Bone marrow (tissue), 2 donors: ENCODE measurements at places on chromosomes 1 and 21.
A peak's percentile ranks its signal among the peaks of the same experiment; 100 is the strongest.

- no peak for DNase-seq
Observed at GRCh38 chr1:27397749-27398148, 5.3 kb downstream of the GPR3 start.

DNA sequence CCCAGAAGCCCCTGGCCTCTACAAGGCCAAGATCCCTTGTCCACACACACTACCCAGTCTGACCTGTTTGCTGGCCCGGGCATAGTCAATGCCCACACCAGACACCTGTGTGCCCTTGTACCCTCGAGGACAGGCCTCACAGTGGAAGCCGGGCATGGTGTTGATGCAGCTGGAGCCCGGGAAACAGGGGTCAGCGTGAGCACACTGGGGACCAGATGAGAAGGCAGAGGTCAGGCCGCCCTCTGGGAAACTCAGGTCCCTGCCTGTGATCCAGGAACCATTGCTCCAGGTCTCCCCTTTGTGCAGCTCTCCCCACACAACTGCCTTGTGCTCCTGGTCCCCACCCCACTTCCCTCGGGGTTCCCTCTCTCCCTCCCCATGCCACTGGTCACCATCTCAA lies 5.5 kb downstream of the THBS3 start:
- DNase-seq: no peak

DNA sequence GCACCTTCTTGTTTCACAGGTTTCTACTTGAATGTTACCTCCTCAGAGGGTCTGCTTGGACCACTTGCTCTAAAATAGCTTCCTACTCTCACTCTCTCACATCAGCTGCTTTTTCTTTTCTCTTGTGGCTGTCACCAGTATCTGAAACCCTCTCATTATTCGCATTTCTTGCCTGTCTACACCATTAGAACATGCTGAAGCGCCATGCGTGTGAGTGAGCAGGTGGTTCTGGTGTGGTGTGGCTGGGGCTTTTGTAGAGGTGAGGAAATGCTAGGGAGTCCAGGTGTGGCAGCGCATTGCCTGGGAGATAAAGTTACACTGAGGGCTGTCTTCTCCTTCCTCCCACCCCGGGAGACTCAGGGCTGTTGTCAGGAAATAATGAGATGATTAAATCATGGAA lies 4.1 kb downstream of the ZNF362 start:
- no peak for DNase-seq

- DNase-seq: no peak
Observed at GRCh38 chr1:38173848-38174247, 127.3 kb upstream of the POU3F1 start.

- DNase-seq: no peak
Observed at GRCh38 chr1:247411621-247412327, 4.2 kb upstream of the NLRP3 start.

DNA sequence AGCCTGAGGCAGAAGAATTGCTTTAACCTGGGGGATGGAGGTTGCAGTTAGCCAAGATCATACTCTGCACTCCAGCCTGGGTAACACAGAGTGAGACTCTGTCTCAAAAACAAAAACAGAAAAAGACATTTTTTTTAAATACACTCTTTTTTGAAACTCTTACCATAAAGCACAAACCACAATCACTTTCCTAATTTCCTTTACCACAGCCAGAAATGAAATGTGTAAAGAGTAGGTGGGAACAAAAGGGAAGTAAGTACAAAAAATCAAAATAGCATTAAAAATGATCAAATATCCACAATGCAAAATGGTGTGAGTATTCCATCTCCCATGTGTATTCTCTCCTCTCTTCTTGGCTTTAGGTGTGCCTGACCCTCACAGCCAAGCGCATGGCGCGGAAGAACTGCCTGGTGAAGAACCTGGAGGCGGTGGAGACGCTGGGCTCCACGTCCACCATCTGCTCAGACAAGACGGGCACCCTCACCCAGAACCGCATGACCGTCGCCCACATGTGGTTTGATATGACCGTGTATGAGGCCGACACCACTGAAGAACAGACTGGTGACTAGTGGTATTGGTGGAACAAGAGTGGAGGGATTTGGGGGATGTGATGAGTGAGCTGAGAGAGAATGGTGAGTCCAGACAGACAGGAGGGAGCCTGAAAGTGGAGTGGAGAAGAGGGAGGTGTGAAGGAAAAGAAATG lies 14.9 kb downstream of the ATP1A4 start:
- no peak for DNase-seq

- DNase-seq: no peak
Observed at GRCh38 chr1:91777196-91777595, 108.8 kb downstream of the TGFBR3 start.

- DNase-seq: peak; percentile 33
Observed at GRCh38 chr1:16248603-16249516, 11.9 kb upstream of the CPLANE2 start.

DNA sequence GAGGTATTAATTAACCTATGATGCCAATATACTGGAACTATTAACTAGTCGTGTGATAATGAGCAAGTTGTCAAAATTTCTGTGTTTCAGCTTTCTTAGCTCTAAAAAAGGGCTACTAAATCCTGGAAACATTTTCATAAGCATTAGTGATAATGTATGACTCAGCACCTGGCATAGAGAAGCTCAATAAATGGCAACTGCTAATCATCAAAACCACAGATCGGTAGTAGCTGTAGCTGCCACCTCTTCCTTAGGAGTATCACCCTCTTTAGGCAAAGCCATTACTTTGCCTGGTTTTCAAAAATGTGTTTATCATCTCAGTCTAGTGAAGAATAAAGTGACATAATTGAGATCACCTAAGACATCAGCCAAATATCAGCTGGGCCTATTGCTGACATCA lies 75.5 kb downstream of the TPR start:
- no peak for DNase-seq

DNA sequence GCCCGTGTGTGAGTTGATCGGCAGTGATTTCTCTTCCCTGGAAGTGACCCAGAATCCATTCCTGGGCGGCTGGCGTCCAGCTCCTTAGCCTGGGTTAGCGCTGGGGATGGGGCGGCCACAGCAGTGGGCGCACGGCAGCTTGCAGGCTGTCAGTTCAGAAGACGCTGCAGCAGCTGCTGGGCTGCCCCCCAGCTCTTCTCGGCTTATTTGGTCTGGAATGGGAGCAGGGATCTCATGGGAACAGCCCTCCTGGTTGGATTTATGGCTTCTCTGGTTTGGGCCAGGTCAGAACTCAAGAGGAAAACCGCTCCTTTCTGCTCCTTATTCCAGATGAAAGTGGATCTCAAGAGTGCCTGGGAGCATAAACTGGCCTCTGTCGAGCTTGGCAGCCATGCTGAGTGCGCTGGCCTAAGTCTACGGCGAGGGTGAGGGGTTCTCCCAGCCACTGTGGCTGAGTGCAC lies 148.2 kb downstream of the PRDM16 start:
- no peak for DNase-seq

- no peak for DNase-seq
Observed at GRCh38 chr1:175145899-175146528, 46.6 kb downstream of the KIAA0040 start.

- DNase-seq: peak; percentile 72
Observed at GRCh38 chr1:37479255-37480124, 5.1 kb downstream of the ZC3H12A start.

DNA sequence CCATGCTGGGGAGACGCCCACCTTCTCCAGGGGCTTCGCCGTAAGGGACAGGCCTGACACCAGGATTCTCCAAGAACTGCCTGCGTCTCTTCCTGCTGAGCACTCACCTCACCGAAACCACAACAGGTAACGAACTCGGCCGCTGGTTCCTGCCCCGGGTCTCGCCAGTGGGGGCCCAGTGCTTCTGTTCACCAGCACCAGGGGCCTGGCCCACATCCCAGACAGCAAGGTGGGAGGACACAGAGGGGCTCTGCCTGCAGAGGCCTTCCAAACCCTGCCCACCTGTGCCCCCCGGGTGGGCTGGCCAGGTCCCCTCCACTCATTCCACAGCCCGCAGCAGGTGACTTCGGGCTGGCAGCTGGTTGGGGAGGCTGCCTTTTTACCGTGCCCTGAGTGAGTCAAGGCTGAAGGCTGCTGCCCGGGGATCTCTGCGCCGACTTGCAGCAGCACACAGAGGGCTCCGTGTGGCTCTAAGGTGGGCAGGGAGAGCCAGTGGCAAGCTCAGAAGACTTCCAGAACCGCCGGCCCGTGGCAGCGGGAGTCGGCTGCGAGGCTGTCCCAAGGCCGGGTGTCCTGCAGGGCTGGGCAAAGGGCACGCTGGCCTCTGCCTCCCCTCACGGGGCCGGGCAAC lies 14.7 kb upstream of the COL18A1 start:
- DNase-seq: no peak

GRCh38 chr1:172883844-172884243 lies 166.9 kb downstream of the TNFSF18 start:
- DNase-seq: no peak
